NCI-H1092 (cell line): ENCODE measurements at places on chromosomes 7 and 10.

- DNase-seq = no peak
Observed at GRCh38 chr7:84042110-84042539, 152.5 kb downstream of the SEMA3A start.

GRCh38 chr10:93947055-93947454, 46.7 kb upstream of the PLCE1 start:
- DNase-seq = no peak

DNA sequence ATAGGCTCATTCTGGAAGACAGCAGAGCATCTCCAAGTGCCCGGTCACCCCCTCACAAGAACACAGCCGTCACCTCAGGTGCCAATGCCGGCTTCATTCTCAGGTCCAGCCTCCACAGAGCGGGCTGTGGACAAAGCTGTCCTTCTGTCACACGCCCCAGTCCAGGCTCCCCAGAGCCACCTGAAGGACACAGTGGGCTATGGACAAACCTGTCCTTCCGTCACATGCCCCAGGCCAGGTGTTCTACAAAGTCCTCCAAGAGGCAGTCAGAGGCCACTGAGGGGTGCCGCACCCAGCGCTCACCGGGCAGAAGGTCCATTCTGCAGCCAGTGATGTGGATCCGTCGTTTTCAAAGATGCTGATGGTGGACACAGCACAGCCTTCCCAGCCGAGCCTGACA, 173.2 kb upstream of the PPP2R2D start:
- DNase-seq = no peak

DNA sequence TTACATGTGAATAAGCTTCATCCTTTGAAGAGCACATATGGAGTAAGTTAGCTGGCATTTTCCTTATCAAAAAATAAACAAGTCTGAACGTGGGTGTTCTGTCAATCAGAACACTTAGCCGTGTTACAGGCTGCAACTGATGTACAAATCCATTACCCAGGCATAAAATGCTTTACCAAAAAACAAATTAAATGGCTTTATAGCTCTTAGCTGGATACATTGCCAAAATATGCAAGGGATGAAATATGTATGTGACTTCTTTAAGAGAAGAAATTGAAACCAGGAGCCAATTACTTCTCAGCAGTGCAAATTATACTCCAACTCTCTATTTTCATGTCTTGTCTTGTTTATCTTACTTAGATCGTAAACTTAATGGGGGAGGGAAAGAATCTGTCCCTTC, 214.8 kb downstream of the DGKB start:
- DNase-seq = no peak

- DNase-seq = no peak
Observed at GRCh38 chr7:151272877-151273276, 24.4 kb upstream of the SMARCD3 start.

DNA sequence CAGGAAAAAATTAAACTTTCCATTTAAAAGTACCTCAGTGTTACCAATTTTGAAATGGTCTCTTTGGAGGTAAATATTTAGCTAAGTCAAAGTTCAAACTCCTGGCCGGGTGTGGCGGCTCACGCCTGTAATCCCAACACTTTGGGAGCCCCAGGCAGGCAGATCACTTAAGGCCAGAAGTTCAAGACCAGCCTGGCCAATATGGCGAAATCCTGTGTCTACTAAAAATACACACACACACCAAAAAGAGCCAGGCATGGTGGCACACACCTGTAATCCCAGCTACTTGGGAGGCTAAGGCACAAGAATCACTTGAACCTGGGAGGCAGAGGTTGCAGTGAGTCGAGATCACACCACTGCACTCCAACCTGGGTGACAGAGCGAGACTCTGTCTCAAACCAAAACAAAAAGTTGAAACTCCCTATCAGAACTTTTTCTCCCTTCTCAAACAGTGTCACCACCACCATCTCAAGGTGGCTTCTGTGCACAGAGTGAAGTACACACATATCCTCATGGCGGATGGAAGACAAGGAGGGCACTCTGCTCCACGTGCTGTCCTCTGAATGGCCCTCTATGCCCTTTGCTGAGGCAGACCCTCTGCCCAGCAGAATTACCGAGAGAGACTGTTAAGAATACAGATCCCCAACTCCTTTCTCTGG, 11.7 kb upstream of the PIK3CG start:
- DNase-seq = no peak
